ENCODE measurements at places on chromosomes 4 and X.

DNA sequence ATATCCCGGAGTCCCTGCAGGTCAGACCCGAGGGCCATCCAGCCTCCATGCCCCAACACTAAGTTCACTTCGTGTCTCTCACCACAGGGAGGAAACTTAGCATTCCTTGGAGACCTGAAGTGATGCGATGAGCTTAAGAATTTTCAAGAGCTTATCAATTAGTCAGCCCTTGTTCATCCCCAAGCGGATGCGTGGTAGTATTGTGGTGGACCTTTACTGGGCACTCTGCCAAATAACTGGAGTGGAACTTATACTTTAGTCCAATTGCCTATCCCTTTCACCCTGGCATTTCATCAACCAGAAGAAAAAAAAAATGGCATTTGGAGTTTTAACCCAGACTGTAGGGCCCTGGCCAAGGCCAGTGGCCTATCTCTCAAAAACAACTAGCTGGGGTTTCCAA lies 137.1 kb downstream of the RELL1 start:
- no peak for DNase-seq

- no peak for DNase-seq
Observed at GRCh38 chr4:80276931-80277330, 10.5 kb downstream of the FGF5 start.

DNA sequence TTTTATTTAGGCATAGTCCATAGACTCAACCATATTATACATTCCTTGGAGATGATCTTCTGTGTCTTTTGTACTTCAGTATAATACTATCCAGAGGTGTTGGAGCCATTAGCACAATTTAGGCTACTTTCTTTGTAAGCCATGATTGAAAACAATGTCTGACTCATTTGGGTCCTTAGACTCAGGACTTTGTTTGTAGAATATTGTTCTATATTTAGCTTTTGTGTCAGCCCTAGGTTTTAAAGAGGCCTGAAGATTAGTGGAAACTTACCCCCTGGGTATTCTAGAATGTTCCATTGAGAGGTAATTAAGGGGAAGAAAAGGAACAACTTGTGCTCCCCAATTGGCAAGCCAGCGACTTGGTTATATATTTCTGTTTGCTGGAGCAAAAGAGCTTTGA lies 145.2 kb upstream of the SCML1 start:
- no peak for DNase-seq

DNA sequence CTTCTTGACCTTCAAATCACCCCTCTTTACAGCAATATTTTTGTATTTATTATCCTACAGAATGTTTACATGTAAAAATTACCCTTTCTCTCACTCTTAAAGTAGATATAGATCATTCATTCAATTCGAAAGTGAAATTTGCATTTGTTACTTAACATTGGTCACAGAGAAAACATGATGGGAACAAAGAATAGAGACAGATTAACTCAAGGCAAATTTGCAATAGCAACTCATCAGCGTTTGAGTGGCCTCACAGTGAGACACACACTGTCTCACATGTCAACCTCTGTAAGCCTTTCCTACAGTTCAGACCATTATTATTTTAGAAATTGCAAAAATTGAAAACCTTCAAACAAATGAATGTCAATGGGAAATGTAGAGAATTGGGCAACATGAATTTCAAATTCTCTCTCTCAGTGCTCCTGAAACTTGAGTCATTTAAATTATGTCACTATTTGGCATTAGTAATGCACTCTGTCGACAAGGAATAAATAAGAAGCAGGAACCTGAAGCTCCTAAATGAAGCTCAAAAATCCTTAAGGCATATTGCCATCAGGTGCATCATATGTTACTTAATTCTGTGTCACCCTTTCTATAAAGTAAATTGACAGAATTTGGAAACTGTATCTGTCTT lies 148.3 kb upstream of the ANXA10 start:
- DNase-seq = no peak

DNA sequence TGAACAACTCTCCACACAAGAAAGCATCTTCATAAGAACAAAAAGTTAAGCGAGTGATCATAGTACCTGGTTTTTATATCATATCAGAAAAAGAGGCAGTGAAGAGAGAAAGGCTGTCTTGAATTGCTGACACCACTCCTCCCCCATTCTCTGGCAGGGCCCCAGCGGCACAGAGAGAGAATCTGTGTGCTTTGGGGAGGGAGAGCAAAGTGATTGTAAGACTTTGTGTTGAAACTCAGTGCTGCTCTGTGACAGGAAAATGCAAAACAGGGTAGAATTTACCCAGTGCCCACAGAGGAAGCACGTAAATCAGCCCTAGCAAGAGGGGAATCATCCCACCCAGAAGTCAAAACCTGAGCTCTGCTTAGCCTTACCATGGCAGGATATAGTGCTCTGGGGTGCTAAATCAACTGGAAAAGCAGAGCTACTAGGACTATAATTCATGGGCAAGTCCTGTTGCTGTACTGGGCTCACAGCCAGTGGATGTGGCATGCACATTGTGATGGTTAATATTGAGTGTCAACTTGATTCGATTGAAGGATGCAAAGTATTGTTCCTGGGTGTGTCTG lies 174.6 kb downstream of the PRR32 start:
- no peak for DNase-seq

DNA sequence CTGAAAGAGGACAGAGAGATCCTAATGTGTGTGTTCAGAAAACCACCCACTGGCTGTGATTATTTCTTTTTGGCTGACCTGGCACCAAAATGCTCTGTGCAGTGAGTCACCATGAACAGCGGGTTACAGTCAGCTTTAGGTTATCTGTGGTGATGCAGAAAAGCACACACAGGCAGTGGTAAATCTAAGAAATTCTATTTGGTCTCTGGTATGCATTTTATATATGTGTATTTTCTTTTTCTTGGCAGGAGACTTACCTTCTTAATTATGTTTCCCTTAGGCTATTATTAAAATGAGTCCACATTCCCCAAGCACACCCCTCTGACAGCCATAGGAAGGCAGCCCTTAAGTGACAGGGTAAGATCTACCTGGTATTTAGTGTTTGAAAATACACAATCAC lies 79.1 kb upstream of the TFDP3 start:
- no peak for DNase-seq

GRCh38 chr4:180057891-180058671 lies 2185.1 kb upstream of the TENM3 start:
- no peak for DNase-seq

DNA sequence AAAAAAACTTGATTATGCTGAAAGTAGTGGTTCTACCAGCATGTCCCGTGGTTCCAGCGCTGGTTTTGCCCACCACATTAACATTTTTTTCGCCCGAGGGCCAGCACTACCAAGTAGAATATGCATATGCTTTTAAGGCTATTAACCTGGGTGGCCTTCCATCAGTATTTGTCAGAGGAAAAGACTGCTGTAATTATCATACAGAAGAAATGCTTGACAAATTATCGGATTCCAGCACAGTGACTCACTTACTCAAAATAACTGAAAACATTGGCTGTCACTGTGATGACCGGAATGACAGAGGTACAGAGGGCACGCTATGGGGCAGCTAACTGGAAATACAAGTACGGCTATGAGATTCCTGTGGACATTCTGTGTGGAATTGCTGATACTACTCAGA lies 34.6 kb downstream of the PRPS2 start:
- no peak for DNase-seq

DNA sequence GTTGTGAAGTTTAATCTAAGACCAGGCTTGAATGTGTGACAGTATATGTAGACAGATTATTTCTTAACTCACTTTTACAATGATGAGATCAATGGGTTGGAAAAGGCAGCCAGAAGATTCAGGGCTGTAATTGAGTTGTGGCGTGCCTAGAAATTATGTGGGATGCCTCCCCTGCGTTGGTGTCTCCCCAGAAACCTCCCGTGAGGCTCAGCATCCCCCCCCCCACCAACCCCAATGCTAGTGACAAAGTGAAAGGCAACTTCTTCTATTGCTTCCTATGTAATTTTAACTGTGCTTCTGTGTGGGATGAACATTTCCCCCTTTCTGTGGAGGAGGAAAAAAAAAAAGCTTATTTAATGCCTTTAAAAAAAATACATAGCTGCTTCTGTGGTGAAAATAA lies 297.9 kb downstream of the ARHGAP10 start:
- DNase-seq = no peak

GRCh38 chr4:10441512-10441911 lies 15.7 kb downstream of the ZNF518B start:
- no peak for DNase-seq

- DNase-seq = no peak
Observed at GRCh38 chr4:8192748-8193738, 6.0 kb upstream of the SH3TC1 start.

- DNase-seq = no peak
Observed at GRCh38 chrX:120741452-120741851, 111.6 kb upstream of the C1GALT1C1 start.

DNA sequence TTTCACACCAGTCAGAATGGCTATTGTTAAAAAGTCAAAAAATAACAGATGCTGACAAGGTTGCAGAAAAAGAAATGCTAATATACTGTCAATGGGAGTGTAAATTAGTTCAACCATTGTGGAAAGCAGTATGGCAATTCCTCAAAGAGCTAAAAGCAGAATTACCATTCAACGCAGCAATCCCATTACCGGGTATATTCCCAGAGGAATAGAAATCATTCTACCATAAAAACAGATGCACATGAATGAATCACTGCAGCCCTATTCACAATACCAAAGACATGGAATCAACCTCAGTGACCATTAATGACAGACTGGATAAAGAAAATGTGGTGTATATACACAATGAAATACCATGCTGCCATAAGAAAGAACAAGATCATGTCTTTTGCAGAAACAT lies 243.0 kb downstream of the STPG2 start:
- no peak for DNase-seq

DNA sequence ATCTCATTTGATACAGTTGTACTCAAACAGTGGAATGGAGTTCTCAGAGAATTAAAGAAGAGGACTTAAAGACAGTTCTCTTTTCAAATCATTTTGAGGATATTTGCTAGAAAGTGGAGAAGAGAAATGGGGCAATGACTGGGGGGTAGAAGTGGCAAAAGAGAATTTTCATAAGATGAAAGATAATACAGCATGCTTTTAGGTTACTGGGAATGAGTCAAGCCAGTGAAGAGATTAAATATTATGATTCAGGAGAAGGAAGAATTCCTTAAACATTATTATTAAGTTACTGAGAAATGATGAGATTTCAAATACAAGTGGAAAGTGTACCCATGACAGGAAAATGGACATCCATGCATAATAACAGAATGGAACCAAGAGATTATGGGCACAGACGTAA lies 219.0 kb upstream of the DKK2 start:
- no peak for DNase-seq

DNA sequence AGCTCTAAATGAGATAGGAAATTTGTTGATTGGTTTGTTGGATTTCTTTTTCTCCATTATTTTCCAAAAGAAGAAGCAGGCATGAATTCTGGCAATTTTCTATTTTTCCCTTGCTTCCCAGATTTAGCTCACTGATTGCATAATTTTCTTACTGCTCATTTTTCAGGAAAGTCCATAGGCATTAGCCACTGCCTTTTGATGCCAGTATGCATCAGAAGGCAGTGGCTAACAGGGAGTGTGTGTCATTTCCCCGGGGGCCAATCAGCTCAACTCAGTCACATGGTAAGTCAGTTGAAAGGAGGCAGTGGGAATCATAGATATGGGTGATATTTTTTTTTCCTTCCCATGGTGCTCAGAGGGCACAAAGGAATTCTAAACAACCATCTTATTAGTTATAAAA lies 156.7 kb downstream of the TRIML1 start:
- no peak for DNase-seq

GRCh38 chrX:15908603-15909290 lies 54.1 kb upstream of the AP1S2 start:
- DNase-seq = no peak

GRCh38 chrX:46922611-46923010 lies 10.4 kb downstream of the JADE3 start:
- no peak for DNase-seq

DNA sequence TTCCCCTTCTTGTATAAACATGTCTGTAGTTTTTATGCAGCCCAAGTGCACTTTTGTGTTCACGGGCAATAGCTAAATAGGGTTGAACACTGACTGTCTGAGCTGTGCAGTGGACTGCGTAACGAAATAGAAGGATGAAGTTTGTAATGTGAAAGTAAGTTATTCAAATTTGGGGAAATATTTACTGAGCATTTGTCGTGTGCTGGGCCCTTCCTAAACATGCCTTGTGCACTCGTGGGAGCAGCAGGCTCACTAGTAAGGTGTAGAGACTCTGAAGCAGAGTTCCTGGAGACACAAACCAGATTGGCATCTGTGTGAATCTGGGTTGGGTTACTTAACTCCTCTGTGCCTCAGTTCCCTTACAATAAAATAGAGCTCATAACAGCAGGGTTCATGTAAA lies 51.7 kb upstream of the C1QTNF7 start:
- no peak for DNase-seq

- no peak for DNase-seq
Observed at GRCh38 chrX:150694738-150695410, 1.7 kb downstream of the MTMR1 start.

GRCh38 chrX:64394874-64395567 lies at the start of gene MTMR8:
Gene MTMR8 (minus strand): TSS chrX:64395452. CDS start chrX:64395363, 89 bp downstream.
- DNase-seq = no peak

- DNase-seq = no peak
Observed at GRCh38 chr4:18441676-18442075, 420.1 kb upstream of the LCORL start.

GRCh38 chr4:106019771-106020170 lies 124.5 kb downstream of the NPNT start:
- no peak for DNase-seq

DNA sequence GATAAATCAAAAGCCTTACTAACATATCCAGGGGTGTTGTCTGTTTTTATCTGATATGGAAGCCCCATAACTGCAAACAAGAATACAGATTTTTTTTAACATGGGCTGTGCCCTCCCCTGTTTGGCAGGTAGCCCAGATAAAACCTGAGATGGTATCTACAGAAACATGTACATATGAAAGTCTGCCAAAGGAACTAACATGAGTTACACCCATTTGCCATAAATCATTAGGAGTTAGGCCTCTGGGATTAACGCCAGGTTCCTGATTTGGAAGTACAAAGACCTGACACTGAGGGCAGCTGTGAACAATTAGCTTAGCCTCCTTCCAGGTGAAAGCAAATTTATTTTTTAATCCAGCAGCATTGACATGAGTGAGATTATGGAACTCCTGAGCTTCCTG lies 264.3 kb downstream of the TECRL start:
- DNase-seq = no peak

DNA sequence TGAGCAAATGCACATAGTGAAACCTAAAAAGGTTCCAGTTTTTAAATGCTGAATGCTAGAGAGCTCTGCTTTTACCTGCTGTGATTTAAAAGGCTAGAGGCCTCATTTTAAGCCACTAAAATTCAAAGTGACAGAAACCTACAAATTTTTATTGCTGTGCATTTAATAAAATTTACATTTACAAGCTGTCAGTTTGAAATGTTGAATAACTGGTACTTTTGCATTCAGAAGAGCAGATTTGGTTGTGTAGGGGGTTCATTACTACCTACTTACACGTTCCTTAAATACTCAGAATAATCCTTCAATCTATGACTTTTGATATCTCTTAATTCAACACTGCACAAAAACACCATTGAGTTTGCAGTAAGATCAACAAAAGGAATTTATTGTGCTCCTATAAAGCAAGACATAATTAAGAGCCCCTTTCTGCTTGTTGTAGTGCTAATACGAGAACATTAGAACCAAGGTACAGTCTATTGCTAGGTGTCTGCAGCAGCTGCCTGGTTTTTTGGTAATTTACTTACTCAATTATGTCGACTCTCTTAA lies 27.9 kb downstream of the NKX3-2 start:
- DNase-seq = no peak
